ENCODE measurements at places on chromosomes 3 and 15.

DNA sequence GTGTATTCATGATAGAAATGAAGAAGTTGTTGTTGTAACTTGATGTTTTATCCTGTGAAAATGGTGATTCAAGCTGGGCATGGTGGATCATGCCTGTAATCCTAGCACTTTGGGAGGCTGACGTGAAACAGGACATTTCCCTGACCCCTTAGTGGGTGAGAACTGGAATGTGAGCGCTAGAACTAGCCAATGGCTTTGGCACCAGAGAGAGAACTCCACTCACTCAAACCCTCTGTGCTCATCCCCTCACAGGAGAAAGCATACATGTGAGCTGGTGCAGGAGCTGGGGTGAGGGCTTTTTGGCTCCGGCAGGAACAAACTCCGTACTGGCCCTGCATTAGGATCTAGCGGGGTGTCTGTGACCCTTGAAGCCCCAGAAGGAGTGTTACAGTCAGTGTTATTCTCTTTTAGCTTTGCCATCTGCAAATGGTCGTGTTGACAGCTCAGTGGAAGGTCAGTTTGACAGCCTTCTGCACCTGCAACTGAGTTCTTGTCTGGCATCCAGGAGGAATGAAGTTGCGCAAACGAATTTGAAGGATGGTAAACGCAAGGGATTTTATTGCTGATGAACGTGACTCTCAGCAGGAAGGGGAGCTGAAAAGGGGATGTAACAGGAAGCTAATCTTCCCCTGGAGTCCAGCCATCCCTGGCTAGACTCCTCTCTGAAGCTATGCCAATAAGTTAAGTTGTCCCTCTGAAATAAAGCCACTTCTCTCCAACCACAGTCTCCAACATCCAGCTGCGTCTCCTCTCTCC lies 1016.6 kb upstream of the CADM2 start:
- DNase-seq = no peak

DNA sequence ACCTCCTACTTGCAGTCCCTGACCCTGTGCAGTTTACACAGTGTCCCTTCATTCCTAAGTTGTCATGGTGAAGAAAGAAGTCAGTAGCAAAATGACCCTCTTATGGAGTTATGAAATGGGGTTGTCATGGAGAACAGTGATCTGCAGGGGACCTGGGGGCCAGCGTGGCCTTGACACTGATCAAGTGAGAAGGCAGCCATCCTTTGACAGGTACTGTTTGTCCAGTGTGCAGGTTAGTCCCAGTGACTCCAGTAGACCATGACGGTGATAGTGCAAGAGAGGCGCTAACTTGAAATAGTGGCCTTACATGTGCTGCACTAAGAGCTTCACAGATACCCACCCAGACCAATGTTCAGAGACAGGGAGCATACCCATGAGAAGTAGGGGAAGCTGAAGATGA lies 87.9 kb downstream of the IL12A start:
- no peak for DNase-seq

- no peak for DNase-seq
These were observed 49.1 kb downstream of the CCNL1 start for GRCh38 chr3:157110761-157111278.

- DNase-seq = no peak
These were observed 13.4 kb downstream of the COMMD2 start for GRCh38 chr3:149738876-149739275.

DNA sequence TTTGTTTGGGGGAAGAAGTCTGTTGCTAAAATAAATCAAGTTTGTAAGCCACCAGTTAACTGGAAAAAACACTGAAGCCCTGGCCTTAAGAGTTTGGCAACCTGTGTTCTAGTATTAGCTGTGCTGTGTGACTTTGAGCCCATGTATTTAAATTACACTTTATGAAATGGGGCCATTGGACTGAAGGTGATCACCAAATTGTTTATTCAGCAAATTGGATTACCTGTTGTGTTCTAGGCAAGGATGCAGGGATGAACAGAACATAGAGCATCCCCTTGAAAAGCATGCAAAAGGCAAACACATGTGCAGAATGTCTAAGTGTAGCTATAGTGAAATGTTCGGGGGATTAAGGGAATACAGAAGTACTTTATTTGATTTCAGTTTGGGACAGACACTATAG lies 54.6 kb downstream of the TMOD3 start:
- DNase-seq = no peak

DNA sequence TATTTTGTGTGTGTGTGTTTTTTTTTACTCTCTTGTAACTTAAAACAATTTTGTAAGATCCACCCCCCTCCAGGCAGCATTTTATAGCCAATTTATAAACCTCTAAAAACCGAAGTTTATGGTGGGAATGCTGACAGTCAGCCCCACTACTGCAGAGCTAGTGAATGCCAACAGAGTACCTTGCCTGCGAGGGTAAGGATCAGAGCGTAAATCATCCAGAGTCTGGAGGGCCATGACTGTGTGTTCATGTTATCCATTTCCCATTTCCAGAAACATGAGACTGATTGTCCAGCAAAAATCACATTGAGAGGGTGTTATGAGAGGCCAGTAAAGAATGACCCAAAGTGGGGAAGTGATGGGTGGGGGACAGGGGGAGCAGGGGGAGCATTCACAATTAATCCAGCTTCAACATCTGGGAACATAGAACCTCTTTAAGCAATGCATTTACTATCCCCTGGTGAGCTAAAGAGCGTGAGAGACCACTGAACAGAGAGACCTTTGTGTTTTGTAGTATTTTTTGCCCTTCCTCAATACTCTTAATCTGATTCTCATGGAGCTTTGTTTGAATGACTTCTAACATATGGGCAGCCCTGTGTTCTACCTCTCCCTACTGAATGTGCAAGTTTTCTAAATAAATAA lies 464.5 kb downstream of the RBMS3 start:
- DNase-seq = no peak

- no peak for DNase-seq
These were observed 6.4 kb downstream of the MED12L start for GRCh38 chr3:151091685-151092345.

DNA sequence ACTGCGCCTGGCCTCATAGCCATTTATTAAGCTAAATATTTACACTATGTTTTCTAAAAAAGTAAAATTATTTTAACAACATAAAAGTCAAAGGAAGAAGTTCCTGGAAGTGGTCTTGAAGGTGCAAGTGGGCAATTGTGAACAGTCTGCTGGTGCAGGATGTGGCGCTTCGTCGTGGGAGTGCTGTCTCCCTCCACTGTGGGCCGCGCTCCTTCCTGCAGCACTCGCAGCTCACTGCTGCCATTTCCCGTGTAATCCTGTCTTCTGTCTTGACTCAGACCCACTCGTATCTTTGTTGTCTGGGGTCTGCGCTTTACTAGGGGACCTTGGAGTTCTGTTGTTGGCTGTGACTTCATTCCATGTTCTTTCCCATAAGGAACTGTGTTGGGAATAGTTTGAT lies 56.3 kb downstream of the APBA2 start:
- DNase-seq = peak; percentile 29

GRCh38 chr3:150736316-150736719 lies 26.7 kb downstream of the SIAH2 start:
- no peak for DNase-seq

- no peak for DNase-seq
These were observed 55.2 kb upstream of the CNTN6 start for GRCh38 chr3:1037631-1038030.

DNA sequence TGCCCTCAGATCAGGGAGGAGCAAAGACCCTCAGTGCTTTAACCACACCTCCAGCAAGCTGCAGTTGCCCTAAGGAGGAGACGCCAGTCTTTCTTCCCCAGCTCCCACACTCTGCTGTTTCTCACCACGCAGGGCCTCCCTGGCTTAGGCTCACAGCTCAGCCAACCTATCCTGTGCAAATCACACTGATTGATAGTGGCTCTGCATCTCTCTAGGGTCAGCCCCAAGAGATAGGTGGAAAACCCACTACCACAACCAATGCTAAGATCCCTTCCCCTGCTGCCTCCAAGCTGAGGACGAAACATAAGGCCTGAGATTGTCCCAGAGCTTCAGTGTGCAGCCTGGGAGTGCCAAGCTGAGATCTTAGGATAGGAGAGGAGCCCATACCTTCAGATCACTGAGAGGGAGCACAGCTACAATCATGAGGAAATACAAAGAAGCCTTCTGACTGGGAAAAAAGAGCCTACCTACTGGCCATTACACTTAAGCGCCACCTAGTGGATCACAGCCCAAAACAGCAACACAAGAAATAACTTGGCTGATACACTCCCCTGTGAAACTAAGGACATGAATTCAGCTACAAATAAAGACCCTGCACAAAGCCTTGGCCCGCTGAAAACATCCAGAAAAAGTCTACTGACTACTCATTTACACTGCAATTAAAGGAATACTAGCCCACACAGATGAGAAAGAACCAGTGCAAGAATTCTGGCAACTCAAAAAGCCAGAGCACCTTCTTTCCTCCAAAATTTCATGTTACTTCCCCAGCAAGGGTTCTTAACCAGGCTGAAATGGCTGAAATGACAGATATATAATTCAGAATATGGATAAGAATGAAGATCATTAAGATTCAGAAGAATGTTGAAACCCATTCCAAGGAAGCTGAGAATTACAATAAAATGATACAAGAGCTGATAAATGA lies 271.5 kb upstream of the DCBLD2 start:
- DNase-seq = no peak

DNA sequence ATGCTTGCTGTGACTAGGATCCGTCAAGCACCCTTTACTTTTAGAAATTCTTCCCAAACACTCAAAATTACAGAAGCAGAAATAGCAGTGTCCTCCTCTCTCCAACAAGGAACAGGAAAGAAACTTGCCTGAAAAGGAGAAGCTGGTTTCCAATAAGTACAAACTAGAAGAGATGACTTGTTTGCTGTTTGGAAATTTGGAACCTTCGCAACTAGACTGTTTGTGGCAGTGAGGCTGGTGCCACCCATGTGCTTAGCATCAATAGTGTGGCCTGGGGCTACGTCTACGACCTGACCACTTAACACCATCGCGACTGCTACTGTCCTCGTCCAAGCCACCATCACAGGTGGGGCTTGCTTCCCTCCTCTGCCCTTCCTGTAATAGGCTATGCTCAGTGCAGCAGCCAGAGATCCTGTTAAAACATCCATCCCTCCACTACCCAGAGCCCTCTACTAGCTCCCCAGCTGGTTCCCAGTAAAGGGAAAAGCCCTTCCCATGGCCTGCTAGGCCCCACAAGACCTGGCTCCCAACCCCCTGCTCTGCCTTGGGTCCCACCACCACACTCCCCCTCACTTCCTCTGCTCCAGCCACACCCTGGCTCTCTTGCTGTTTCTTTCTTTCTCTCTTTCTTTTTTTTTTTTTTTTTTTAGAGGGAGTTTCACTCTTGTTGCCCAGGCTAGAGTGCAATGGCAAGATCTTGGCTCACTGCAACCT lies 52.6 kb upstream of the CCR2 start:
- no peak for DNase-seq

GRCh38 chr3:97979610-97980009 lies 7.4 kb upstream of the RIOX2 start:
- no peak for DNase-seq

DNA sequence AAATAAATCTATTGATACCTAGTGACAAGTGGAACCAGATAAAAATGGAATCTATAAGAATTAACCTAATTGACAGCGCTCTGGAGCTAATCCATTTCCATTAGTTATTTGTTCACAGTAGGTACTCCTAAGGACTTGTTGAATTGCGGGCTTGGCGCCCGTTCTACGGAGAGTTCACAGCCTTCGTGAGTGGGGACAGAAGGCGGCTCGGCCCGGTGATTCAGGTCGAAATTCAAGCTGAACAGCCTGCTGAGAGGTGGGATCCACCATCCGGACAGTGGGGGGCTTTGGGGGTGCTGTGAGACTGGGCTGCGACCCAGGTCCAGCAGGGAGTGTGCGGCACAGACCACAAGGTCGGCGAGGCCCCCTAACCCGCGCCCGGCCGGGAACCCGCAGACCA lies 779 bp upstream of the CTNNB1 start:
- DNase-seq = no peak

- DNase-seq = no peak
These were observed 2.8 kb downstream of the GPD1L start for GRCh38 chr3:32109256-32109655.

DNA sequence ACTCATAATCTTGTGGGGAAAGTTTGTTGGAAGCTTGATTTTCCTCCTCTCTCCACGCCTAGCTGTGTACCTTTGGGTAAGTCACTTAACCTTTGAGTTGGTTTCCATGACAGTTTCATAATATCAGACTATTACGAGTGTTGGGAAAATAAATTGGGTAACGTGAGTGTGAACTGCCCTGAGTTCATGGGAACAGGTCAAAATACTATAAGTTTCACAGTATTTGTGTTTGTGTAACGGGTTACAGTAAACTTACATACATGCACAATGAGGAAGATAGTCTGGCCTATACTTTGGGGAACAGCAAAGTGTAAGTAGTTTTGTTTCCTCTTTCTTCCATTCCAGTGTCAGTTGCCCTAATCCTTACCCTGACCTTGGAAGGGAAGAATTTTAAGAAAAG lies 509.9 kb downstream of the MECOM start:
- no peak for DNase-seq

GRCh38 chr3:13710251-13710650 lies 161.3 kb downstream of the FBLN2 start:
- DNase-seq = no peak

DNA sequence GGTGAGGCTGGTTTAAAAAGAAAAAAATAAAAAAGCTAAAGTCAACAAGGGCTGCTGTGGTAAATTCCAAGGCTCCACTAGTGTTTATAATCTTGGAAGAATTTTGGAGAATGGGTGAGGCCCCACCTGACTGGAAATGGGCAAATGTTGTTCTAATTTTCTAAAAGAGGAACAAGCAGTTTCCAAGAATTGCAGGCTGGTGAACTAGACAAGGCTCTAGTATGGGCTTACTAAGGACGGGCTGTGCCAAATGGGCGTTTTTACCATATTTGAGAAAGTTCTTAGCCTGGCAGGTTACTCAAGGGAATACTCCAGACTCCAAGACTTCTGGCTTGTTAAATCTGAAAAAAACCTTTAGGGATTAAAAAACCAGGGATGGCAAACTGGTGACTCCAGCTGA lies 67.0 kb upstream of the ABHD2 start:
- DNase-seq = no peak

- no peak for DNase-seq
These were observed 15.4 kb downstream of the PLXNA1 start for GRCh38 chr3:126998320-126998719.

GRCh38 chr15:25870938-25871337 lies 7.8 kb upstream of the ATP10A start:
- DNase-seq = no peak

GRCh38 chr3:150396956-150397550 lies 11.0 kb upstream of the TSC22D2 start:
- DNase-seq = no peak

- DNase-seq = no peak
These were observed 277.9 kb upstream of the SEMA6D start for GRCh38 chr15:47439146-47440111.

DNA sequence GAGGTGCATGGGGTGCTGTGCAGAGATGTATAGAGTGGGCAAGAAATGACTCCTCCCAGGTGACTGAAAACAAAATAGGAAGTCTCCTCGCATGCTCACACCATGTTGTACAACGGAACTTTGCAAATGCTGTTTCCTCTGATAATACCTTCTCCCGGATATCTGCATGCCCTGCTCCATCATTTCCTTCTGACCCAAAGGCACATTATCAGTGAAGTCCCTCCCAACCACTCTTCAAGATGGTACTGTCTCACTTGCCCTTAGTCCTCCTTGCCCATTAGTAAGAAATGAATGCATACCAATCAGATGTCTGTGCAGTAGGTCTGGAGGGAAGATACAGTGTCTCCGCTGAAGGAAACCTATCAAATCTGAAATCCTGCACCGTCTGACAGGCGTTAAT lies 12.0 kb downstream of the TMED3 start:
- no peak for DNase-seq

- DNase-seq = no peak
These were observed 503.4 kb upstream of the CBLB start for GRCh38 chr3:106371971-106372805.

Measured in CD4-positive, alpha-beta T cell treated with Interleukin-2 at 100 ng/mL for 4 hours (primary cell).